ENCODE measurements at places on chromosomes 4 and X.

GRCh38 chr4:38930204-38930603, 62.6 kb downstream of the FAM114A1 start:
- no peak for DNase-seq

DNA sequence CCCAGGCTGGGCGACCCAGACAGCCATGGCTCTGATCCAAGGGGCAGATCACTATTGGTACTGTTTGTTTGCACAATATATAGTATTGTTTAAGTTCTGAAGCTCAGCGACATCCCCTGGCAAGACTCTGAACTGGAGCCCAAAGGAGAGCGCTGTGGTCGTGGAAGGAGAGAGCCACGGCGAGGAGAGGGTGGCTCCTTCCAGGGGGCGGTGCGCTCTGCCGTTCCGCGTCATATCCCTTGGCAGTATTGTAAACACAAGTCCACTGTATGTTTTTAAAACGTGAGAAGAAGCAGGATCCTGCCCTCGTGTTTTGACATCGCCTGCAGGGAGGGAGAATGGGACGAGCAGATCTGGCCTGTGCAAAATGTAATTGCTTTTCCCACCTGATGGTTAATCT, 185.5 kb downstream of the RAB28 start:
- DNase-seq = peak; percentile 43

DNA sequence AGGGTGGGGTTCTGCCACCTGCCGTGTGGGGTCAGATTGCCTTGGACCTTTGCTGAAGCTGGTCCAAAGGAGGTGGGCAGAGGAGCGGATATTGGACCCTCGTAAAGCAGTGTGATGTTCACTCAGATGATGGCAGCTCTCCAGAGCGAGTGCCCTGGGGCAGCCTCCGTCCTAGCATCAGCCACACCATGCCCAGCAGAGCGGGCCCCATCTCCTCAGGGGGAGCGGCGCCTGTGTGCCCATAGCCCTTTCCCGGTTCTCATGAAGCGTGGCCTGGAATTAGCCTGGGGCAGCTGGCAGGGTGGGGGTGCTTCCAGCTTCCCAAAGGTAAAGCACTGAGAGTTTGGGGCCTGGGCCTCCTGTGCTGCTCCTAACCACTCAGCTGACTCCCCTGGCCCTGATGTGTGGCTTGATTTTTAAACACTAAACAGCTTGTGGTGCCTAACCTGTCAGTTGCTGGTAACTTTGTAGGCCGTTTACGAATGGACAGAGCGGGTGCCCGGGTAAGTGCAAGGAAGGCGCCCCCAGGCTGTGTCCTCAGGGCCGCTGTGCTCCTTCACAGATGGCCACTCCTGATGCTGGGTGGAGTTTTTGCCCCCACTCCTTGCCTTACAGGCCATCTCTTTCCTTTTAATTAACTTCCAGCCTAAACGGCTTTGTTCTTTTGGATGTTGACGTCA, 36.0 kb downstream of the NOP14 start:
- no peak for DNase-seq

- no peak for DNase-seq
Measured at GRCh38 chr4:20341134-20341738, 89.5 kb downstream of the SLIT2 start.

GRCh38 chr4:97305351-97305750, 837.9 kb downstream of the STPG2 start:
- no peak for DNase-seq

DNA sequence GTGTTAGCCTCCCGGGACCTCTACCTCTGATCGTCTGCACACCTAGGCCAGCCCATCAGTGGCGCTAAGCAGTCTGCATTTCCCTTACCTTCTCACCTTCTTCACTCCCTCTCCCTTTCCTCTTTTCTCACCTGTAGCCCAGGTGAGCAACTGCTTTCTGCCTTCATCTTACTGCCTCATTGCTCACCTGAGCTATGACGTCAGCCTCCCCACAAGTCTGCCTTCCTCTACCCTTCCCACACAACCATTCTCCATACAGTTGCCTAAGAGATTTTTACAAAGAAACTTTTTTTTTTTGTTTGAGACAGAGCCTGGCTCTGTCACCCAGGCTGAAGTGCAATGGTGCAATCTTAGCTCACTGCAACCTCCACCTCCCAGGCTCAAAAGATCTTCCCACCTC, 136.3 kb downstream of the BCOR start:
- DNase-seq = no peak

GRCh38 chrX:101108284-101108683, 10.3 kb downstream of the CENPI start:
- no peak for DNase-seq
